ENCODE measurements at places on chromosomes 4 and X.

DNA sequence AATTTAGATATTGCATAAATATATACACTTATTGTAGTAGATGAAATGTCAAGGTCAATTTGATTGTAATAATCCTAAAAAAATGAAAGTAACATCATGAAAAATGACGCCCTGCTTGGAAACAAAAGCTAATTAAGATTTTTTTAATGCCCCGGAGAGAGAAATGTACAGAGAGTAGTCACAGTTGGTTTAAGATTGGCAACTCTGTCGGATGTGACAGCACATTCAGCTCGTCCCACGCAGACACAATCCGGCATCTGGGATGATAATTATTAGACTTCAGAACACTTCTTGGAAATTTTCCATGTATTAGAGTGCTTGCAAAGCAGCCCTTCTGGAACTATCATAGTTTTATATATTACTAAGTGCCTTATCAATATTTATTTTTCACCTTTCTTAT, 478.0 kb downstream of the PDHA2 start:
- no peak for DNase-seq

DNA sequence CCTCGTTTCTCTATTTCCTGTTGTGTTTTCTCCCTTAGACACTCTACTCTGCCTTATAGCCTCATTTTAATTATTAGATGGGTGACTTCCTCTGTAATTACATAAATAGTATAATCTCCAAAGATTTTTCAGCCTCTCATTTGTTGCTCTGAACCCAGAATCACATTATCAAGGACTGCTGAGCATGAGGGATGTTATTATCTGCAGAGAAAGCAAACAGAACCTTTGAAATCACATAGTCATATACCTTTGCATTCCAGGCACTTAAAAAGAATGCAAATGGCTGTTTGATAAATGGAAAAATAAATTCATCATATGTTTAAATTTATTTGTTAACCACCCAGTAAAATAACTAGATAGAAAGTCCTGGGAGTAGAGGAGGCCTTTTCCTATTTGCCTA, 305.1 kb upstream of the PPP1R2C start:
- no peak for DNase-seq

- DNase-seq: no peak
Observed at GRCh38 chrX:145817331-145818185, at the start of gene SLITRK2. TSS of gene SLITRK2 (plus strand) at chrX:145817829. CDS start at chrX:145822426, 4,597 bp downstream.

DNA sequence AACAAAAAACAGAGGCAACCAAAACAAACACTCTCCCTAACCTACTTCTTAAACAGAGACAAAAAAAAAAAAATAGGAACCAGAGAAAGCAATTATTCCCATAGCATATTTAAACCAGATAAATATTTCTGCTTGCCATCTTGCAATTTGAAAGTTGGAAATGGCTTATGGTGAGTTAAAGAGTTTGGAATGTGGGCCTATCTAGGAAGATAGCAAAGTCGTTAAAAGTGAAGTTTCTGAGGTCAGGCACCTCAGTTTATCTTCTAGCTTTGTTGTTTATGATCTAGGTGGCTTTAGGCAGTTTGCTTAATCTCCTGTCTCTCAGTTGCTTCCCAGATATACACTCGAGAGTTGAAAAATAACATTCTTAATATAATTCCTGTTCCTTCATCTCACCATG, 284.2 kb downstream of the KCNIP4 start:
- no peak for DNase-seq

GRCh38 chrX:155747520-155747919, 133.6 kb upstream of the VAMP7 start:
- no peak for DNase-seq

GRCh38 chrX:124239911-124240310, 92.5 kb upstream of the TEX13D start:
- no peak for DNase-seq

DNA sequence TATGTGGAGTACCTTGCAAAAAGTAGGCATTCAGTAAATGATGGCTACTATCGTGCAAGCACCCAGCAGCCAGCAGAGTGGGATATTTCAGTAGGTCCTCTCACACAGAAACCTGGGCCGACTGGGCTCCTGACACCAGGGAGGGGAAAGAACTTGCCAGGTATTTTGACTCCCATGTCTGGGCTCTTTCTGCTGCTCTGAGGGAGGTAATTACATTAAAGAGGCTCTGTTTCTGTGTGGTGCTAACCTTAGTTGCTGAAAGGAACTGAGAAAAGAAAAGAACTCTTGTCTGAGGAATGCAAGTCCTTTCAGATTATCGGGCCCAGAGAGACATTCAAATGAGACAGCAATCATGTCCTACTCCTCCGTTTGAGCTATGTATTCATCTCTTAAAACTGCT, 175.8 kb upstream of the MTMR8 start:
- no peak for DNase-seq

DNA sequence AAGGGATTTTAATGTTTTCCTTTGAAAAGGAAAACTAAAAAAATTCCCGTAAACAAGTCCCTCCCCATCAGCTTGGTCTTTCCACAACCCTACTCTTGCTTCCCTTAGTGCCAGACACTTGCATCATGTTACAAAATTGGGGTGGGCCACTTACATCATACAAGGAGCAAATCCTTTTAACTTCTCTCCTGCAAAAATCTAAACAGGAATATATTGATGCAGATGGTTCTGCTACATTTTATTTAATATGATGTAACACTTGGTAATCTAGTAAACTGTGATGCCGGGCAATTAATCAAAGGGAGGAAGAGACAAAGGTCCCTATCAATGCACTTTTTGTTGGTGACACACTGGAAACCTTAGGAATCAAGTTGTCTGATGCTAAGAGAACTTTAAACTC, 125.3 kb downstream of the UBE2K start:
- DNase-seq: no peak

- DNase-seq: no peak
Observed at GRCh38 chr4:123788577-123788976, 392.0 kb downstream of the SPRY1 start.

Data from suppressor macrophage treated with lipopolysaccharide for 4 hours (primary cell).